ENCODE measurements at places on chromosomes 5 and 9.

DNA sequence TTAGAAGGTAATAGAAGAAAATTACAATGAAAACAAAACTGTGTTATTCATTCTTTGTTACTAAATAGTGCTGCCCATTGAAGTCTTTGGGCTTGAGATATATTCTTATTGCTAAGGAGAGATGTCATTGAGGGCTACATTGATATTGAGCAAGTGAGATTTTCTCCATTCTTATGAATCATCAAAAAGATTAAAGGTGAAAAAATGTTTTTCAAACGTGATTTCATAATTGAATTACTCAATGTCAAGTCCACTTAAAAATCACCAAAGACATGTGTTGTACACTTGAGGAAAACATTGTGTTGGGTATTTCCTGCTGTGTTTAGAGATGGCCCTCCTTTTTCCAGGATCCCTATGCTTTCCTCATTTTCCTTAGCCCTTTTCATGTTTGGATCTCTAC is 448.1 kb downstream of the NFIB start:
- DNase-seq, result no peak

- DNase-seq, result no peak
Observed at GRCh38 chr5:156411185-156411613, 84.2 kb downstream of the SGCD start.

- DNase-seq, result peak; percentile 50
Observed at GRCh38 chr5:142611154-142611553, 74.7 kb downstream of the FGF1 start.

DNA sequence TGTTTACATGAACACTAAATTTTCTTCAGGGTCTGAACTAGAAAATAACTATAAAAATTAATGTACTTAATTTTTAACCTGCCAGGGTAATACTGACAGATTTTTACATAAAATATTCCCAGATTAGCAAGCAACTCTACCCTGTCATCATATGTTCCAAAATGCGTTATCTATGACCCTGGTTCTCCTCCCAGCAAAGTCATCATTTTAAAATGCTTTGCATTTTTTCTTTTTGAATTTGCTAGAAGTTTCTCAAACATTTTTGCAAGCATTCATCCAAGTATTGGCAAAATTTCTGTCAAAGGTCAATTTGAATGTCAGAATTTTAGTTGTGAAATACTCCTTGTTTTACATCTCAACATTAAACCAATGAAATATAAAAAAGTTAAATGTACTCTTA is 144.5 kb upstream of the FTMT start:
- no peak for DNase-seq

GRCh38 chr9:77325058-77325457 is 147.7 kb downstream of the VPS13A start:
- DNase-seq, result no peak

- no peak for DNase-seq
Observed at GRCh38 chr5:125311743-125312142, 565.3 kb upstream of the ZNF608 start.

DNA sequence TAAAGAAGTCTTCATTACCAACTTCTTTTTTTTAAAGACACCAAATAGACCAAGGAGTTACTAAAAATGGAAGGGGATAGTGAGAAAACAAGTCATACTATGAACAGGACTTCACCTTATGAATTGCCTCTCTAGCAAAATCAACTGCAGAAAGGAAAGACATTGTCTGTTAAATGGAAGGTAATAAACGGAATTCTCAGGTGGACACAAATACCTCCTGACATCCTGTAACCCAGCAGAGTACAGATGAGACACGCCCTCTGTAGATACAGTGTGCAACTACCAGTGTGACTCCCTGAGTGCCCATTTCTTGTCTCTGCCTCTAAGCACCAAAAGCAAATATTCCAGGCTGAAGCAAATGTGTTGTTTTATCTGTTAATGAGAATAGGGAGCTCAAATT is 12.2 kb upstream of the PLPP1 start:
- no peak for DNase-seq

GRCh38 chr9:112337547-112337946 is 4.1 kb upstream of the PTBP3 start:
- no peak for DNase-seq

DNA sequence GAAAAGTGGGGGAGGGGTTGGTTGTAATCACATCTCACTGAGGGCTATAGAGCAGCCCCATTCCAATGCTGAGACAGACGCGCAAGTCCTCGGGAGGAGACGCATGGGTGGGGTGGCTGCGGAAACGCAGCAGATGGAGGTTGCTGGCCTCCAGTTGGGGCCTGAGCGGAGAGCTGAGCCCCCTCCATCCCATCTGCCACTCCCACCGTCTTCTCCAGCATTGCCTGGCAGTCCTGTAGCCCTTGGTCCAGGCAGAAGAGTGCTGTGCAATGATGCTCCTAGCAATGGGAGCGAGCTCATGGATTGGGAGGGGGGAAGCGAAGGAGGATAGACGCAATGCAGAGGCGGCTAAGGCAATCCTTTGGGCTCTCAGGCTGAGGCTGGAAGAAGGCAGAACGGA is 79.4 kb upstream of the GLRA1 start:
- DNase-seq, result no peak

- no peak for DNase-seq
Observed at GRCh38 chr9:86601697-86602096, 247.5 kb upstream of the TUT7 start.

DNA sequence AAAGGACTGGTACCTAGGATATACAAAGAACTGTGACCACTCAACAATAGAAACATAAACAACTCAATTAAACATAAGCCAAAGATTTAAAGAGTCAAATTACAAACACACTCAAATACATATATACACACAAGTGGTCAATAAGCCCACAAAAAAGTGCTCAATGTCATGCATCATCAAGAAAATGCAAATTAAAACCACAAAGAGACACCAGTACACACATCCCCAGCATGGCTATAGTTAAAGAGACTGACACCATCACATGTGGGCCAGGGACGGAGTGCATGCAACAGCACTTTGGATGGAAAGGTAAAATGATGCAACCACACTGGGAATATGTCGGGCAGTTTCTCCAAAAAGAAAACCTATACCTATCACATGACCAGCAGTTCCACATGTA is 89.7 kb downstream of the CAAP1 start:
- DNase-seq, result no peak

DNA sequence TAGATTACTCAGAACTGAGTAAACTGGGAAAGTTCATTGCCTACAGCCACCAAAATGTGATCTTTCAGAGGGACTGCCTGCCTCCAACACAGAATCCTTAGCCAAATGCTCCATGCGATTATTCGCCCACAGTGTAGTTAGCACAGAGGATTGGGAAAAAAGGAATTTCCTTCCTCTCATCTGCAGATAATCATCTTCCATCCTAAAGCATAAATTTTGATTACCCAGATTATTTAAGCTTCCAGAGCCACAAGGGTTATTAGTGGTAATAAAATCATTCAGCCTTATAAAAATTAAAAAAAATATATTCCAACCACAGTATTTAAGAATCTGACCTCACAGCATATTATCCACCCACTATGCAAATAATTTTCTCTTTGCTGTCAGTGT is 285.3 kb upstream of the GRAMD2B start:
- DNase-seq, result peak; percentile 27

GRCh38 chr5:61704289-61704688 is 372.2 kb downstream of the ZSWIM6 start:
- no peak for DNase-seq

DNA sequence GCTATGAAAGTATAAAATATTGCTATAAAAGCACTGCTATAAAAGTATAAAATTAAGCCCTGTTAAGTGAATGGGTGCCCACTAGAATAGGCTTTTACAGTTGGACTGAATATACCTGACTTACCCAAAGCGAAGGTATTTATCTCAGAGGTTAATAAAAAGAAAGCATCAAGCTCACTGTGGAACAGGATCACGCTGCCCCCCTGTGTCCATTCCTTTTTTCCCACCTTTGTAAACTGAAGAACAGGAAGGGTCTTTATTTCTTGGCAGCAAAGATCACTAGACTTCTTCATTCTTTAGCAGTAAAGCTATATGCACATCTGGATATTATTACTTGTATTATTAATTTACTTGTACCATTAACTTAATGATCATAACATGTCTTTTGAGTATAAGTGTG is 22.1 kb upstream of the PLPP6 start:
- DNase-seq, result peak; percentile 28

DNA sequence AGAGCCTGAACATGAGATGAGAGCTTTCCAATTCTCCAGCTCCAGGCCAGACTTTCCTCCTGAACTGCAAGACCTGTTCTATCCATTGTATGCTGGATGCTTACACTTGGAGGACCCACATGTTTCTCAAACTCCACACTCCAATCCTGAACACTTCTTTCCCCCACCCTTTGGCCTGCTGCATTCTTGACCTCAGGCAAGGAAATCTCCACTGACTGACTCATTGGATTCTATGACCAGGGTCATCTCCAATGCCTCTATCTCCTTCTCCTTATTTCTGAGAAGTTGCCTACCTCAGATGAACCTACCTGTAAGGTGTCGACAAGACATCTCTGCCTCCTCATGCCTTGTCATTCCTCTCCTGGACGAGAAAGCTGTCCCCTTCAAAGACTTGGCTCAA is 153.6 kb downstream of the CRB2 start:
- no peak for DNase-seq

DNA sequence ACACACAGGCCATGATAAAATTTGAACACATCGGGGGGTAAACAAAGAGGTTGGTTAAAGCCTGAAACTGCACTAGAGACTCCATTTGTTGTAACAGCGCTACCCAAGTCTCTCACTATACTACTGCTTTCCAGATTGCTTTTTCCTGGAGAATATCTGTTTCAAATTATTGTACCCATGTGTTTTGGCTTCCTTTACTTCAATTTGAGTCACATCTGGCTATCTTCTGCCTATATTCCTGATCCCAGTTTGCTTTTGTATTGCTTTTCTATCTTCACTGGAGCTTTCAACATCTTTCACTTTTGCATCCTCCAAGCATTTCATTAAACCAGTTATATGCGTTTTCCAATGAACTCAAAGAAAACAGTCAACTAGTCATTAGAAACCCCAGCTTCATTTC is 404.7 kb downstream of the MLLT3 start:
- DNase-seq, result no peak

DNA sequence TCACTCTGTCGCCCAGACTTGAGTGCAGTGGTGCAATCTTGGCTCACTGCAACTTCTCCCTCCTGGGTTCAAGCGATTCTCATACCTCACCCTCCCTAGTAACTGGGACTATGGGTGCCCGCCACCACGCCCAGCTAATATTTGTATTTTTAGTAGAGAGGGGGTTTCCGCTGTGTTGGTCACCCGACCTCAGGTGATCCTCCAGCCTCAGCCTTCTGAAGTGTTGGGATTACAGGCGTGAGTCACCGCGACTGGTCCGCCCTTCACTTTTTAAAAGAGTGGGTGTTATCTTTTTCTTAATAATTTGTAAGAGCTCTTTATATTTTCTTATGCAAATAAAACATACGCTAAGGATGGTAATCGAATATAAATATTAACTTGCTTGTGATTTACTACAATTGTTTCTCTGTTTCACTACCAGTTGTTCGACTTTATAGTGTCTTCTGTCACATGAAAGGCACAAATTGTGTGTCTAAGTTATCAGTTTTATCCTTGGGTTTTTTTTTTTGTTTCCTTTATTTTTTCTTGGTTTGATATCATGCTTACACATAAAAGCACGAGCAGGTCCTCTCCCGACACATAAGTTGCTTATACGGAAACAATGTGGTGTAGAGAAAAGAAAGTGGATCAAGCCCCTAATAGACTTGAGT is 1.9 kb upstream of the GPBP1 start:
- DNase-seq, result no peak

GRCh38 chr5:169804861-169805260 is 167.8 kb downstream of the DOCK2 start:
- no peak for DNase-seq

DNA sequence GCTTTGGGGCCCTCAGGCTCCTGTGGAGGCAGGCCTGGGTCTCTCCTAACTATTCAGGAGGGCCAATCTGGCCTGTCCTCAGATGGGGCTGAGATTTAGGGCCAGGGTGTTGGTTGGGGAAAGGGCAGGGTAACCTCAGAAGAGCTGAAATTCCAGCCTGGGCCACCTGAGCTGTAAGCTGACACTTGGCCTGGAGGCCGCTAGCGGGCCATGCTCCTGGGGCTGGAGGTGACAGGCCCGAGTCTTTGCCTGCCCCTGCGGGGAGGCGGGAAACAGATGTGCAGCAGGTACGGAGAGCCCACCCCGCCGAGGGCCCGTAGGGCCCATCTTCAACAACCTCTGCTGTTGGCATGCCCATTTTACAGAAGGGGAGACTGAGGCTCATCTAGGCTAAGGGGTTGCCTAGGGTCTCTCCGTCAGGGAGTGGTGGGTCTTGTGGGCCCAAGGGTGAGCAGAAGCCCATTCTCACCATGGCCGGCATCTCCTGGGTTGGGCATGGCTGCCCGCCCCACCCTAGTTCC is 69.5 kb downstream of the RXRA start:
- no peak for DNase-seq

GRCh38 chr9:36802201-36802920 is 229.7 kb downstream of the MELK start:
- no peak for DNase-seq

DNA sequence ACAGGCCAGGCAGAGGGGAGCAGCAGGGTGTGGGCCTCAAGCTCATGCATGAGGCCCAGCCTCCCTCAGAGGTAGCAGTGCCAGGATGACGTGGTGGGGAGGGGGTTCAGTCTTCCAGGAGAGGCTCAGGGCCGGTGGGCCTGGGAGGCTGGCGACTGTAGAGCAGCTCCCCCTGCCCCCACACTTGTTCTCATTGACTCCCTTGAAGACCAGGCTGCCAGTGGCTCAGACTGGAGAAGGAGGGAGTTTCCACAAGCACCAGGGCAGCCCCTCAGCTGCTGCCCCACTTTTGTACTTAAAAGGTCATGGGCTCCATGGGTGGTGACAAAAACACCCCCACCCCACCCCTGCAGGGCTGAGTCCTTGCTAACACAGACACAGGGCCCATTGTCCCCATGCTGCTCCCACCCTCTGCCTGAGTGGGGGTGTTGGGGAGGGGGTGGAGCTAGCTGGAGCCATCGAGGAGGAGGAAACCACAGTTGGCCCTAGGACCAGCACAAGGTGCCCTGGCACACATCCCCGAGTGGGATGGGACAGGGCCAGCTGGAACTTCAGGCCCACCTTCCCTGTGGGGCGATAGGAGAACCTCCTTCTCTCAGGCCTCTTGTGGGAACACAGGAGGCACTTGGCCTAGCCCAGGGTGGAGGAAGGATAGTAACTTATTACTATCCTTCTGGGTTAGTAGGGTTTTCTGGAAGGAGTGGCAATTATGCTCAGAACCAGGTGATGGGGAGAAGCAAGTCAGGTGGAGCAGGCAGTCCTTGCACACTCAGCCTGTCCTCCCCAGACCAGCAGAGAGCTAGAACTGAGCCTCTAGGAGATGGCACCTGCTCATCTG is 10.7 kb downstream of the PDLIM4 start:
- no peak for DNase-seq
